ENCODE measurements at places on chromosomes 3 and 15.

- no peak for DNase-seq
Measured at GRCh38 chr15:68187559-68187958, 17.6 kb downstream of the CALML4 start.

DNA sequence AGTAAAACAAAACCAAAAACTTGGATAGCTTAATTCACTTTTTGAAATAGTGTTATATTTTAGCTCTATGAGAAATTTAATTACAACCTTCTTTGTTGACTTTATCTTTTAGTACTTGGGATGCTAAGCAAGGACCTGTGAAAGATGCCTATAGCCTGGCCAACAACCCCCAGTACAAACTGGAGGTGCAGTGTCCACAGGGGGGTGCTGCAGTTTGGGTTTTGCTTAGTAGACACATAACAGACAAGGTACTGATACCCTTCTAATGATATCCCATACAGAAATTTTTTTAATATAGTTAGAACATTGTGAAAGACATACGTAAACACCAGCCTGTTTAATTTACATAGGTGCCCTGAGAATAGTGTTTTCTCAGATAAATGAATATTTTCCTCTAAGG lies 35.3 kb downstream of the CAPN7 start:
- DNase-seq = no peak

GRCh38 chr3:48092270-48092669 lies 76.1 kb upstream of the MAP4 start:
- no peak for DNase-seq

DNA sequence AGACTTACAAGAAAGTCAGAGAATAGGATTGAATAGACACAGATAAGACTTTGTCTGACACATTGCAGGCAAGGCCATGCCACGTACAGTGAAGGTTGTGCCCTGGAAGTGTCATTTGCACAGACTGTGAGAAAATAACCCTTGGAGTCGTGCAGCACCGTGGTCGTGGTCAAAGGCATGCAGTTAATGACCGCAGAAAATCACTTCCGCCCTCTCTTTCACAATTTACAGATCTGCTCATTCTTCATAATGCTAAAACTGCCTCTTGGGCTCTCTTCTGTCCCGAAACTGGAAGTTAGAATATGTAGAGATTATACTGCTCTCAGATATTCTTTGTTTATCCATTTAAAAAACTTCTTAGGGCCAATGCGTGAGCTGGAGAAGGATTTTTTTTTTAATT lies 73.2 kb upstream of the CTXND1 start:
- DNase-seq = no peak

GRCh38 chr3:4409415-4409814 lies 57.7 kb downstream of the SUMF1 start:
- DNase-seq = no peak

- DNase-seq = no peak
Measured at GRCh38 chr3:176692199-176692965, 504.9 kb downstream of the TBL1XR1 start.

DNA sequence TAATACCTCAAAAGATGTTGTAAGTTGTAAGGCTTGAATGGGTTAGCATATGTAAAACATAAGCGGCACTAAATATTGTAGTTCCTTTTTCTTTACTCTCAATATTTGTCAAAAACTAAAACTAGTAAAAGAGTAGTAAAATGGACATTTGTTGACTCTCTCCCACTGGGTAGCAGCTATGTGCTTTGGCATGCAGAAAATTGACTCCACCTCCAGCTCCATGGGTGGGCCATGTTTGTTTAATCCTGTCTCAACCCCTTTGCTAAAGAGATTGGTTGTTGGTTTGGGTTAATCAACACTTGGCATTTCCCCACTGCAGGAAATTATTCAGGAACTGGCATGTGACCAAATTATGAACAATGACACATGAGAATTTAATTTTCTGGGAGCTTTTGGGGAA lies 114.8 kb downstream of the EOMES start:
- DNase-seq = no peak

DNA sequence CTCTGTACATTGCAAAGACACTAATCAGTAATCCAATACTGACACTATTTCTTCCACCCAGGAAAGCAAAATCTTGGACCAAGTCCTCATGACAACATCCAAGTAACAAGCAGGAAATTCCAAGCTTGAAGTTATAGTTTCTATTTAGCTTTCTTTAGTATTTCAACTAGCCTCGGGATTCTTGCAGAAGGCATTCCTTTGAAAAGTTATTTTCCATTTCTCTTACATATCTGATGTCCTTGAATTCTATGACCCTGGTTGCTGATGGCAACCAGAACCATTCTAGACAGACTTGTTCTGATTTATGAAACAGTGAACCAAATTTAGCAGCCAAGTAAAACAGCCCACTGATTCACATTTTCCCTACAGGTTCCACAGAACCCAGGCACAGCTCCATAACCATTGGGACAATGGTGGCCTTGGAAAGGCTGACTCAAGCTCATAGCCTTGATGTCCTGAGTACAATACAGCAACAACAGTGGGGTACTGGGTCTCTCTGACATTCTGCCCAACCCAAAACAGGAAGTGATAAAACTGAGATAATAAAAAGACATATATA lies 26.5 kb downstream of the P3H2 start:
- DNase-seq = no peak

DNA sequence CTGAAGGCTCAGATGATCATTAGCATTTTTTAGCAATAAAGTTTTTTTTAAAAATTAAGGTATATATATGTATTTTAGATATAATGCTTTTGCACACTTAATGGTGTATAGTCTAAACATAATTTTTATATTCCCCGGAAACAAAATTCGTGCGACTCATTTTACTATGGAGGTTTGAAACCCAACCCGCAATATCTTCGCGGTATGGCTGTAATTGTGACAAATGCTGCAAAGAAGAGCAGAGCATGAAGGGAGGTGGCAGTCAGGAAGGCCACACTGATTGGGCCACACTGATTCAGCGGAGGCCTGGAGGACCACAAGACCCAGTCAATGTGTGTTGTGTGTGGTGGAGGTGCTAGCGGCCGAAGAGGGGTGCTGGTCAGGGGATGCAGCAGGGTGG lies 4.5 kb upstream of the CYP8B1 start:
- no peak for DNase-seq

DNA sequence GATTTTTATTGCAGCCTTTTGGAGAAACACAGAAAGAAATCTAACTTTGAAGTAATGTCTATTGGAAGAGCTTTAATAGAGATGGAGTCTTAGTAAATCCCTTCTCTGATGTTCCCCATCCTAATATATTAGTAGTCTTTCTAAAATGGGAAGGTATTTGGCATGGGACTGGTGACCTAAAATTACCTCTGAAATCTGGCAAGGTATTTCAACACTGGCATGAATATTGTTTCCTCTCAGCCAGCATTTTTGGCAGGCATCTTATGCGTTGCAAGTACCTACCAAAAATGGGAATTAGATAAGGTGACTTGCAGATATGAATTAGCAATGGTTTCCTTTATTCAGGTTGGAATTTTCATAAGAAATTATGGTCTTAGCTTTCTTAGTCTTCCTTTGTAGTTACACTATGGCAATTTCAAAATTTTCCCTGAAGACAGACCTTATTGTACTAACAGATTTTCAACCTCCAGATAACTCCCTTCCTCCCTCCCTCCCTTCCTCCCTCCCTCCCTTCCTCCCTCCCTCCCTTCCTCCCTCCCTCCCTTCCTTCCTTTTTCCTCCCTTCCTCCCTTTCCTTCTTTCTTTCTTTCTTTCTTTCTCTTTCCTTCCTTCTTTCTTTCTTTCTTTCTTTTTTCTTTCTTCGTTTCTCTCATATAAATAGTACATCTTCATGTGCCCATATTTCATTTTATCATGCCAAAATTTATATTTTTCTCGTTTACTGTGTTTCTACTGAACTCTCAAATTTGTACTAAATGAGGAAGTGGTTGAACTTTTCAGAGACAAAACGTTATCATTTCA lies 168.2 kb upstream of the KCNMB2 start:
- no peak for DNase-seq

DNA sequence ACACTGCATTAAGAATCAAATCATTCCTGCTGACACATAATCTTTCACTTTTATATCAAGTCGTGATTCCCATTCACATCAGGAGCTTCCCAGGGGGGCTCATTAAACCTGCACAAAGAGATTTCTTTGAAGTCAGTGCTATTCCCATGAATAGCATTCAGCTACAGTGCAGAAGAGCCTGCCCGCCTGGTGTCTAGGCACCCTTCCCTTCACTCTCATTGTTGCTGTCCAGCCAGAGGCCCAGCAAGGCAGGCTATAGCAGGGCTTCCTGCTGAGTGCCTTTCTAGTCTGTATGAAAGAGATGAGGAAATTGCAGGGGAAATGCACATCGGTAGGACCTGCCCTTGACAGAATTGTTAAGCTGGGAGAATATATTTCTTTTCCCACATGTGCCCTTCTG lies 4.5 kb upstream of the GJD2 start:
- no peak for DNase-seq

DNA sequence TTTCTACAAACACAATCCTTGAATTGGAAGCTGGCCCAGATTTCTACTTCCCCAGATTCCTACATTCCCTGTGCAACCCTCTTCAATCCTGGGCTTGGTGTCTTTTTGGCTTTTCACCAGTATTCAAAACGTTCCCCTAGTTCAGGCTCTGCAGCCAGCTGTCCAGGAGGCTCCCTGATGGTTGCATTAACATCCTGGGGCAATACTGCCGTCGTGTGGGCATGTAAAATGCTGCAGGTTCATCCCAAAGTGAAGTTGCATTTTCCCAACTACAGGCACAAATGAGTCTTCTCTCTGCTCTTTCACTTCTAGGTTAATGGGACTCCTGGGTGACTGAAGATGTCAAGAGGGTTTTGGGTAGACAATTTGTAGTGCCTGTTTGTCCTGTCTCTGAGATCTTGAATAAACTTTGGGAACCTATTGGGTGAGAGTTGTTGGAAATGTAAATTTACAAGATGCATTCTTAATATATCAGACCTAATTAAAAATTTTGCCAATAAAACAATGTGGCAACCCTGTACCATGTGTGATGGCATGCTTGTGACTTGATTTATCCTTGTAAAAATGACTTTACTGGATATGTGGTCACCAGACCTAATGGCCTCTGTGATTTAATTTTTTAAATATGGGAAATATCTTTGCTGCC lies 28.6 kb downstream of the SOX14 start:
- no peak for DNase-seq

DNA sequence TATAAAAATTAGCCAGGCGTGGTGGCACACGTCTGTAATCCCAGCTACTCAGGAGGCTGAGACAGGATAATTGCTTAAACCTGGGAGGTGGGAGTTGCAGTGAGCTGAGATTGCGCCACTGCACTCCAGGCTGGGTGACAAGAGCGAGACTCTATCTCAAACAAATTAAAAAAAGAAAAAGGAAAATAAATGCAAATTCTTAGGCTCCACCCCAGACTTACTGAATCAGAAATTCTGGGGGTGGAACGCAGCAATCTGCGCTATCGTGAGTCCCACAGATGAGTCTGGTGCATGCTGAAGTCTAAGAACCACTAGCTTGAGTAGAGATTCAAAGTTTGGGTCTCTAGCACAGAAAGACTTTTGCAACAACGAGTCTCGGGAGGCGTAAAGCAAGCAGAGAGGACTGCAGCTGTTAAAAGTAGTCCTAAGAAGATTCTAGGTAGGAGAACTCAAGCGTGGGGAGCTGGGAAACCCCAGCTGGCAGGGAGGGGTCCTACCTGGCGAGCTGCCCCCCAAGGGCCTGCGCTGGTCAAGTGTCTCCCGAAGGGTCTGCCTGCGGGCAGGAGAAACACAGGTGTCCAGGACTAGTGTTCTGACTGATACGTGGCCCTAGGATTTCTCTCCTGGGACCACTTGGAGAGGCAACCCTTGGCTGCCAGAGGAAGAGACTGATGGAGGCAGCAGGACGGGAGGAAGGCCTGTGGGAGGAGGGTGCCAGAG lies 21.9 kb downstream of the CEP19 start:
- no peak for DNase-seq

DNA sequence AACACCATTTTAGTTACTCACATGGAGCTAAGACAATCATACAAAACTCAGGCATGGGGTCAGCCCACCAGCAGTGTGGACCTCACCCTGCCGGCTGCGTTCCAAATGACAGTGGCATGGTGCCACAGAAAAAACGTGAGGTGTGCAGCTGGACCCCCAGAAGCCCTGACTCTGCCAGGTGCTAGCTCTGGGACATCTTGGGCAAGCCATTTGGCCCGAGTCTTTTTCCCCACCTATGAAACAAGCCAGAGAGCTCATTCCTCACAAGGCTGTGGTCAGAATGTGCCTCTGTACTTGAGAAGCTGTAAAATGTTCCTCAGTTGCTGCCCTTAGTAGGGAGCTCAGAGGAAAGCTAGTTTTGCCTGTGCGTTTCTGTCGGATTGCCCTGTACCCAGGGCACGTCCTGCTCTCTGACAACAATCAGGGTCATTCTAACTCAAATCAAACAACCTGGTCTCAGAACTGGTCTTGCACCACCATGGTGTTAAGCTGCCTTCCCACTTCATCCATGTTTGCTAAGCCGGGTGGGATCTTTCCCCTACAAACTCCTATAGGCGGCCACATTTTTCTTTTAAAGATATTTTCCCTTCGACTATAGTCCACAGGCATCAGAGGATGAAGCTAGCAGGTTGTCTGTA lies 44.9 kb downstream of the LIPC start:
- DNase-seq = no peak

DNA sequence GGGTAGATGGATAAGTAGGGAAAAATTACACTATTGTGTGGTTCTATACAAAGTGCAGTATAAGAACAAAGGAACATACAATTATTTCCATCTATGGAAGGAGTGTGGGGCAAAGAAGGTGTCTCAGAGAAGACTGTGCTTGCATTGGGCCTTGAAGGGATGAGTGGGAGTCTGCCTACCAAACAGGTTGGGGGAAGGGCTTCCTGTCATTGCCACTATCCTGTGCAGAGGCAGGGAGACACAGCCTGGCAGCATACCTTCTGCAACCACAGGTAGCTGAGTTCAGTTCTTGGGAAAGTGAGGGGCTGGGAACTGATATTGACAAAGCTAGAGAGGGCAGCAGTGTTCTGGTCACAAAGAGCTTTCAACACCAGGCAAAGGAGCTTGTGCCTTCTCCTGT lies 3.4 kb downstream of the TIMP4 start:
- no peak for DNase-seq

DNA sequence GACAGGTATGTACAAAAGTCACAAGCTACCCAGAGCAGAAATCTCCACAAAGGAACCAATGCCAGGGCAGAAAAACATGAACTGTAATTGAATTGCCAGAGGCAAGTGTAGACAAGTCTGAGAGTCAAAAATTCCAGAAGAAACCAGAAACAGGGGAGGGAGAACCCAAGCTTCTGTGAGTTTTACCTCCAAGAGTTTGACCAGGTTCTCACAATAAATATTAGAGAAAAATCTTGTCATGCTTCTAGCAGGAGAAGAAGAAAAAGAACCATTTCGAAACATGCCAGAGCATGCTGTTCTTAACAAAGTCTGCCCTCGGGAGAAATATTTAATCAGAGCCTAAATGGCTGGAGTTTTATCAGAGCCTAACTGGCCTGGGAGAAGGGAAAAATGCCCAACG lies 32.5 kb upstream of the AP3B2 start:
- no peak for DNase-seq

DNA sequence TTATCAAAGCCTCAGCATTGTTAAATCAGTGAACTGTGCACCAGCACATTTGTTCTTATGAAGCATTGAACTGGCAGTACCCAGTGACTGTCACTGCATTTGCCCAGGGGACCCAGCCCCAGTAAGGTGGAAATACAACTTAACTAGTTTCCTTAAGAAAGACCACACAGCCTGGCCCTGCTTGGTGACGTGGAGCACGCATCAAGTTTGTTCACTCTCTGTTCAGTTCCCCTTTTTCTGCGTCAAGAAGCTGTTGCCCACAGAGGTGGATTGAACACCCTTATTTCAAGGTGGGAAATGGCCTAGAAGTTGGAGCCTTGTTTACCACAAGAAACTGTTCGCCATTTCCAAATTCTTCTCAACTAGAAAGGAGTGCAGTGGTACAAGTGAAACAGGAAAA lies 69.9 kb upstream of the AGBL1 start:
- DNase-seq = no peak

- no peak for DNase-seq
Measured at GRCh38 chr15:74626336-74626735, 10.7 kb downstream of the CLK3 start.

Data from activated CD4-positive, alpha-beta T cell treated with anti-CD3 and anti-CD28 coated beads, Interleukin-2, amount 50 U/mL, for 24 hours (primary cell).